ENCODE measurements at places on chromosomes 2 and 18. TPM values are rescaled to one million over a fixed set of nuclear protein-coding genes. Genes with fewer than 3 reads are reported as not detected.

The HOXD8 gene
- total RNA-seq = not detected

The NAT8 gene
- total RNA-seq = not detected

The SERPINB3 gene
- not detected for total RNA-seq

The INPP4A gene
- total RNA-seq = 127 TPM

DNA sequence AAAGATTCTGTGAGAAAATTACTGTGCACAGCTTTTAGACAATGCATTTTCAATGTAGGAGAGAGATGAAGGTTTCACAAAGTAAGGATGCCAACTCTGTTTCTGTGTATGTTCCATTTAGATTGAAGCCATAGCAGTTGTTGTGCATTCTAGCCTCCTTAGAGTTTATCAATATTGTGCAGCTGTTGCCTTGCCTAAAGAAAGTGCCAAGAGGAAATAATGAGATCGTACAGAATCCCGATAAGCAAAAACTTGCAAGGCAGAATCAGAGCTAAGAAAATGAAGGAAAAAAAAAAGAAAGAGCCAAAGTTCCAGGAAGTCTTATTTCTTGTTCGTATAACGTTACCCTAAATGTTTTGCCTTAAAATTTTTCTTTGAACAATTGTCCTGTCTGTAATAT lies 965.0 kb downstream of the DCDC2C start:
- no peaks in the 10 kb centered on the region for H3K36me3 ChIP-seq
- no peak overlapping the region for H3K27ac ChIP-seq
- H3K4me3 ChIP-seq = no peak overlapping the region
- peaks cover 5% of the 10 kb centered on the region for H3K4me1 ChIP-seq
- DNase-seq = no peak

- H3K27ac ChIP-seq = peak overlapping the region; percentile 91
- peak overlapping the region; percentile 65 for H3K4me3 ChIP-seq
- H3K36me3 ChIP-seq = peaks cover 53% of the 10 kb centered on the region
- no peaks in the 10 kb centered on the region for H3K27me3 ChIP-seq
These were observed 23.8 kb downstream of the SMAD4 start for GRCh38 chr18:51053814-51054213.

DNA sequence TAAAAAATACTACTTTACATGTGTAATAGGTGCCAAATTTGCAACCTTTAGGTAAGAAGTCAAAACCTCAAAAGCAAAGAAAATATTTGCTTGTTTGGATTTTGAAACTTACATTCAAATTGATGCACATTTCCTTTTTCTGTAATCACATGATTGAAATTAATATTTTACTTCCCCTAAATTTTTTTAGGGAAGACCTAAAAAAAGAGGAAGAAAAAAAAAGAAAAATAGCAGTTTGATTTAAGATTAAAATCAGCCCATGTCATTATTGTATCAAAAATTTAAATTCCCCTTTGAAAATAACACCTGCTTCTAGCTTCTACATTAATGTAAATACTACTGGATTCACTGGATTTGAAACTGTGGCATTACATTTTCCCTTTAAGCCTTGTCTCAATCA lies 68.2 kb upstream of the STON1 start:
- peaks cover 38% of the 10 kb centered on the region for H3K36me3 ChIP-seq
- DNase-seq = no peak
- no peak overlapping the region for H3K27ac ChIP-seq
- H3K27me3 ChIP-seq = no peaks in the 10 kb centered on the region
- no peaks in the 10 kb centered on the region for H3K4me1 ChIP-seq

GRCh38 chr2:10732924-10733565 lies 11.6 kb downstream of the ATP6V1C2 start:
- DNase-seq = no peak
- no peak overlapping the region for H3K4me3 ChIP-seq
- no peak overlapping the region for H3K27ac ChIP-seq

All from activated CD4-positive, alpha-beta memory T cell treated with anti-CD3 and anti-CD28 coated beads, Interleukin-2, amount 10 ng/mL, durations not matched to agents 7 days and 5 days (primary cell).